GM23248 (cell line): ENCODE measurements at places on chromosomes 6 and 20. TPM values are rescaled to one million over a fixed set of nuclear protein-coding genes. Genes with fewer than 3 reads are reported as not detected.
A peak's percentile ranks its signal among the peaks of the same experiment; 100 is the strongest.

GRCh38 chr20:59399426-59400099, 99.2 kb downstream of the EDN3 start:
- no peaks in the 10 kb centered on the region for H3K4me1 ChIP-seq
- DNase-seq = no peak

DNA sequence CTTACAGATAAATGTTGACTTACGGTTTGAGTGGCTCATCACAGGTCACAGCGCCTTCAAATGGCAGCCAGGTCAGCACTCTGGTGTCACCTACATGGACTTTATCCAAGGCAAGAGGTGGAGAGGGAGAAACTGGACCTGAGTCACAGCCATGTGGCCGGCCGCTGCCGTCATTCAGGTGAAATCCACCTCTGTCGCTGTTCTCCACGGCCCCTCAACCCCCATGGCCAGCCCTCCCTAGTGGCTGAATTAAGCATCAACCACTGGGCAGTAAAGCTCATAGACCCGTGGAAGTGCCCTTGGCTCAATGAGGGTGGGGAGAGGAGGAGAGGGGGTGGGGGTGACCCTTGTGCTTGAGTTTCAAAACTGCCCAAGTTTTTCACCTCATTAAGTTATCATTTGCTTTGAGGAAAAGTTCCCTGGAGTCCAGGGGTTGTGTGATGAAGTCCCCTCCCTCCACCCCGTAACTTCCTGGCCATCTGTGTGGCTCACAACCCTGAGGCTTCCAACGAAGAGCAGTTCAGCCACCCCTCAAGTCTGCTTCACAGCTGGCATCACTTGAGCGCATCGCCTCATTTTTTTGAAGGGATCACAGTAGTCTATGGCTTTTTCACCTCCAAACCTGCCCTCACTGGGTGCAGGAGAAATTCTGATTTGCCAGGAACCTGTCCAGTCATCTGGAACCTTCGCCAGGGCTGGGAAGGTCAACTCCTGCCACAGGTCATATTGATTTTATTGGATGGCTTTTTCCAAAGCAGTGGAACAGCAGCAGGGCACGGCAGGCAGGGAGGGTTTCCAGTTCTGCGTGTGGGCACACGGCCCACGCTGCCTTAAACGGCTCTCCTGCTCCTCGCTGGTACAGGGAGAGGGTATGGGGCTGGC, 43.5 kb upstream of the APCDD1L start:
- H3K27me3 ChIP-seq = no peaks in the 10 kb centered on the region
- H3K4me1 ChIP-seq = peaks cover 30% of the 10 kb centered on the region
- H3K27ac ChIP-seq = no peak overlapping the region
- H3K4me3 ChIP-seq = no peak overlapping the region

- H3K4me3 ChIP-seq = no peak overlapping the region
- DNase-seq = no peak
- no peaks in the 10 kb centered on the region for H3K27me3 ChIP-seq
- H3K36me3 ChIP-seq = no peaks in the 10 kb centered on the region
- H3K27ac ChIP-seq = no peak overlapping the region
Observed at GRCh38 chr20:50877232-50877743, 53.9 kb downstream of the ADNP start.

DNA sequence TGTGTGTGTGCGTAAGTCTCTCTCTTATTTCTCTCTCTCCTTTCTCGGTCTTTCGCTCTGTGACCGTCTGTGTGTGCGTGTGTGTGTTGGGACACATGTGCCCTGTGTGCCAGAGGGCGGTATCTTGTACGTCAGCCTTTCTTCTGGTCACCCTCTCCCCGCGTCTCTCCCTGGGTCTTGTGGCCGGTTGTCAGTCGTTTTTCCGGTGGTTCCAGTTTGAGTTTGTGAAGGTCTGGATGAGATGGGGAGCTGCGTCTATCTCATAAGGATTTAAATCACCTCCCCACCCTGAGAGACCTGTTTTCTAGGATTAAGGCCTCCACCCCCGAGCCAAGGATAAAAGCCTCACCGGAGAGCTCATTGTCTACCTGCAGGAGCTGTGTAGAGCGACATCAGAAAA, 295.5 kb upstream of the ZNF337 start:
- H3K27ac ChIP-seq = no peak overlapping the region
- H3K27me3 ChIP-seq = peaks cover 4% of the 10 kb centered on the region; the same call in 1 of the 2 replicates
- no peaks in the 10 kb centered on the region for H3K4me1 ChIP-seq
- no peaks in the 10 kb centered on the region for H3K36me3 ChIP-seq

GRCh38 chr6:26312096-26312463, 52.9 kb upstream of the BTN3A2 start:
- DNase-seq = peak; percentile 57

- H3K36me3 ChIP-seq = no peaks in the 10 kb centered on the region
- H3K27me3 ChIP-seq = no peaks in the 10 kb centered on the region
- no peak overlapping the region for H3K27ac ChIP-seq
- no peak overlapping the region for H3K4me3 ChIP-seq
- no peaks in the 10 kb centered on the region for H3K4me1 ChIP-seq
- no peak for DNase-seq
Observed at GRCh38 chr6:13544454-13545186, 29.8 kb upstream of the SIRT5 start.

GRCh38 chr20:4893709-4894108, 107.6 kb downstream of the SLC23A2 start:
- no peak overlapping the region for H3K4me3 ChIP-seq
- no peaks in the 10 kb centered on the region for H3K27me3 ChIP-seq
- peaks cover 7% of the 10 kb centered on the region for H3K4me1 ChIP-seq
- H3K36me3 ChIP-seq = no peaks in the 10 kb centered on the region
- no peak overlapping the region for H3K27ac ChIP-seq

DNA sequence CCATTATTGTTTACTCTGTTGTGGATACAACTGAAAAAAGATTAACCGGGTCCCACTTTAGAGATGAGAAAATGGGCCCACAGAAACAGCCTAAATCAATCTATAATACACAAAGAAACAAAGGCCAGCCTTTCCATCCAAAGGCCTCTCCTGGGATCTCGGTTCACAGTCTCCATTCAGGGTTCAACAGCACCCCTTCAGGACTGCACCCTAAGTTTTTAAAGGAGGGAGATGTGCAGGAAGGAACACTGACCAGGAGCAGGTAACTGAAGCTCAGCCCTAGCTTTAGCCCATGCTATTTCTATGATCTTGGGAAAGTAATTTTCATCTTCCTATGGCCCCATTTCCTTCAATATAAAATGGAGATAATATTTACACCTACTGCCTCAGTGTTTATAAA, 147.7 kb downstream of the BTBD9 start:
- no peaks in the 10 kb centered on the region for H3K27me3 ChIP-seq
- no peaks in the 10 kb centered on the region for H3K36me3 ChIP-seq
- no peak overlapping the region for H3K27ac ChIP-seq
- DNase-seq = no peak
- H3K4me3 ChIP-seq = no peak overlapping the region

- peaks cover 8% of the 10 kb centered on the region for H3K27me3 ChIP-seq
- no peak for DNase-seq
- H3K4me3 ChIP-seq = no peak overlapping the region
- H3K4me1 ChIP-seq = no peaks in the 10 kb centered on the region
- H3K36me3 ChIP-seq = no peaks in the 10 kb centered on the region
Observed at GRCh38 chr6:38935051-38935450, 113.5 kb upstream of the GLP1R start.

DNA sequence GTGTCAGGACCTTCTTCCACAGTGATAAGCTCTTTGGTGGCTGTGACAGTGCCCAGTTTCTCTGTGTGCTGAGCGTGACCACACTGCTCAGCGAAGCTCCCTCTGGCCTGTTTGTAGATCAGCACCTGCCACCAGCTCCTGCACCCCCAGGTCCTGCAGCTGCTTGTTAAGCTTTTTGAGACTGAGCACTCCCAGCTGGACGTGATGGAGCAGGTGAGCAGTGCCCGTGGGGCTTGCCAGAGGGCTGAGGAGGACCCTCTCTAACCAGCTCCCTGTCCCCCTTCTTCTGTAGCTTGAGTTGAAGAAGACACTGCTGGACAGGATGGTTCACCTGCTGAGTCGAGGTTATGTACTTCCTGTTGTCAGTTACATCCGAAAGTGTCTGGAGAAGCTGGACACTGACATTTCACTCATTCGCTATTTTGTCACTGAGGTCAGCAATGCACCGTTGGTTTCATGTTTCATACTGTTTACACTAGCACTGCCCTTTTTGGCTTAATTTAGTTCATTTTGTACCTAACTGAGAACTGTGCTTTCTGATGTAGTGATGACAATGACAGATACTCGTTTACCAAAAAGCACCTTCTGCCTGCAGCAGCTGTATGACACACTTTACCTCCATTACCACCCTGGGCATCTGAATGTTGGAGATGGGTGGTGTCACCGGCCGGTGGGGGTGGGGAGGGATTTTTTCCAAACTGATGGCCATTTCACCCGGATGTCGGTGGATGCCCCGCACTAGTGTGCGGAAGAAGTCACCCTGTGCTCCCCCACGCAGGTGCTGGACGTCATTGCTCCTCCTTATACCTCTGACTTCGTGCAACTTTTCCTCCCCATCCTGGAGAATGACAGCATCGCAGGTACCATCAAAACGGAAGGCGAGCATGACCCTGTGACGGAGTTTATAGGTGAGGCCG, 12.5 kb downstream of the NELFCD start:
- no peak for DNase-seq
- H3K4me1 ChIP-seq = no peaks in the 10 kb centered on the region
- no peak overlapping the region for H3K4me3 ChIP-seq

DNA sequence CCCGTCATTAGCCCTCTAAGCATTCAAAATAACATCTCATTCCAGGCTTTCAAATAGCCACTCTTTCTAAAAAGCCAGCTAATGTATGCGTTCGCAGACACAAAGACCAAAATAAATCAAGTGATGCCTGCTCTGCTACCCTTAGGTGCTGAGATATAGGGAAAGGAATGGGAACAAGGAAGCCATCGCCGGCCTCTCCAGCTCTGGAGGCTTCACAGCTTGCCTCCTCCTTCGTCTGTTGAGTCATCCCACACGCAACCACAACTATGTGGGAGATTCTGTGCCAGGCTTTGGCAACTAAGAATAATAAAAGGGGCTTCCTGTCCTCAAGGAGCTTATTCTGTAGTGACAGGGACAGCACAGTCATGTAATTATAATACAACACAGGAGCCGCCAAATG, 27.3 kb upstream of the SLC22A23 start:
- H3K36me3 ChIP-seq = no peaks in the 10 kb centered on the region
- DNase-seq = peak; percentile 64
- H3K27ac ChIP-seq = no peak overlapping the region
- H3K27me3 ChIP-seq = no peaks in the 10 kb centered on the region

RSPH9 gene
- total RNA-seq = 0.11 TPM in 1 of 2 replicates, not detected in the other

GPLD1 gene
- total RNA-seq = 0.97 TPM in 1 of 2 replicates, not detected in the other

CST7 gene
- not detected in 2 replicates for total RNA-seq

TRPC4AP gene
- total RNA-seq = 57.0 and 63.4 TPM in 2 replicates

LGSN gene
- not detected in 2 replicates for total RNA-seq
